NCI-H187 treated with DMSO at 0.1 percent for 48 hours (cell line): ENCODE measurements at places on chromosomes 11 and 22.

DNA sequence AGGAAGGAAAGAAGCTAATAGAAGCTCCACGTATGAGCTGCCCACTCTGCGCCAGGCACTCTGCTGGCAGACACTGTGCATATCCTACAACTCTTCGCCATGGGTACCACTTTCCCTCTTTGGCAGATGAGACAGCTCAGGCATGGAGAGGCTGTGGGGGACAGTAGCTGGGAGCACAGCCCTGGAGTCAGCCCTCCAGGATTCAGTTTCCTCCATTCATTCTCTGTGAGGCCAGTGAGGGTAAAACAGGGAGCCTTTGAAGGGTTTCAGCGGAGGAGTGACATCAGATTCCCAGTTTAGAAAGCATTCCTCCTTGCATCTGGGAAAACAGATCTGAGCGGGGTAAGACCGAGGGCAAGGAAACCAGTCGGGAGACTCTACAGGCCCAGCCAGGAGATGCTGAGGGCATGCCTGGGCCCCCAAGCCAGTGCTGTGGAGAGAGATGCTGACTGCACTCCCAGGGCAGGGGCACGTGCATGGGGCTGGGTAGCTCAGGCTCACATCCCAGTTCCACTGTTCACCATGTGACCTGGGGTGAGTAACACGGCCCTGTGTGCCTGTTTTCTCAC is 58.3 kb upstream of the EMID1 start:
- DNase-seq, result no peak

DNA sequence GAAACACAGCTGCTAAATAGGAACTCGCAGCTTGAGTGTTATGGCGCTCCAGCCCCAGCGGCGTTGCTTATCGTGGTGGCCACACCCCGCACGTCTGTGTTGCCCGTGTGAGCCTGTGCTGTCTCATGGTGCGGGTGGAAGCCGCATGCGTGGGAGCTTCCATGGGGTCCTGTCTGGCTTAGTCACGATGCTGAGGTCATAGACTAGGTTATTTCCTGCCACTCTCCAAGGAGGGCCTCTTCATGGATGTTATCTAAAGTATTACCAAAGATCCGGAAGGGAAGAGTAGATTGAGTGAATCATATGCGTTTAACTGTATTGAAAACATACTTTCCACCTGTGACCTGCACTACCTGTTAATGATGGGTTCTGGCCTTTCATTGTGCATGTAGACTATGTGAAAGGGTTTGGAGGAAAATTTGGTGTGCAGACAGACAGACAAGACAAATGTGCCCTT is 21.7 kb downstream of the CTTN start:
- DNase-seq, result no peak

GRCh38 chr22:46377525-46378425 is 42.3 kb downstream of the TRMU start:
- no peak for DNase-seq

DNA sequence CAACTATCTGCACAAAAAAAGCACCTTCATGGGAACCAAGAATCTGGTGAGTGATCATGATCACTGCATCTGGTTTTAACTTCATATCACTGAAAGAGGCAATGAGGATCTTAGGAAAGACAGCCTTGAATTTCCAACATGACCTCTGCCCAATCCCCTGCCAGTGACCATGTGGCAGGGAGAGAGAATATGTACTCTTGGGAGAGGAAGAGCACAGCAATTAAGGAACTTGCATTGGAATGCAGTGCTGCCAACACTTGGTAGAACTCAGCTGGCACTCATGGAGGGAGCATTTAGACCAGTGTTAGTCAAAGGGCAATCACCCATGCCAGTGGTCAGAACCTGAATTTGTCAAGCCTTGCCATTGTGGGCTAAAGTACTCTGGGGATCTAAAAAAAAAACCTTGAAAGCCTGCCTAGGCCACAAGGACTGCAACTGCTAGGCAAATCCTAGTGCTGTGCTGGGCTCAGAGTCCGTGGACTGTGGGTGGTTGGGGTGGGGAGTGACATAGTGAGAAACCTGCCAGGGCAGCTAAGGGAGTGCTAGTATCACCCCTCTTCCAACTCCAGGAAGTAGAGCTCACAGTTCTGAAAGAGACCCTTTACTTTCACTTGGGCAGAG is 23.1 kb downstream of the JRKL start:
- DNase-seq, result no peak

GRCh38 chr22:20240447-20240764 is 27.7 kb downstream of the RTN4R start:
- no peak for DNase-seq

DNA sequence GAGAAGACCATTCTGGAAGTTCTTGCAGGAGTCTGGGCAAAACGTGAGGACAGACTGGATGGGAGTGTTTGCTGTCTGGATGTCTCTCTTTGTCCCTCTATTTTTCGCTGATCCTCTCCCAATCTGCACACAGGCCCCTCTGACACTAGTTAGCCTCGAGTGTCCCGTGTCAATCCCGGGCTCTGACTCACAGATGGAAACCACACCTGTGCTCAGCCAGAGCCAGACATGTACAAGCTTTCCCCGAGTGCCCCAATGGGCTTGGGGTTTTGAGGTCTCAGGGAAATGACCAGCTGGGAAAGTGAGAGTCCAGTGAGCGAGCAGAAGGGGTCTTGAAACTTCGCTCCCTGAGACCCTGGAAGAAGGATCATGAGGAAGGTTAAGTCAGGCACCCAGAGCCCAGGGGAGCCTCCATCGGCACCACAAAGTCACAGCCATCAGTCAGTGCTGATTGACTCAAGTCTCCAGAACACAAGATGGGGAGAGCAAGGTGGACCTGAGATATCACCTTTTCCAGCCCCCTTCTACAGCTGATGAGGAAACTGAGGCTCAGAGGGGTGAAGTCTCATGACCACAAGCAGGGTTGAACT is 13.9 kb downstream of the APOL2 start:
- DNase-seq, result no peak

- no peak for DNase-seq
Measured at GRCh38 chr11:73461964-73462363, 85.8 kb downstream of the RELT start.

GRCh38 chr11:225734-226453 is 10.2 kb downstream of the SIRT3 start:
- no peak for DNase-seq

DNA sequence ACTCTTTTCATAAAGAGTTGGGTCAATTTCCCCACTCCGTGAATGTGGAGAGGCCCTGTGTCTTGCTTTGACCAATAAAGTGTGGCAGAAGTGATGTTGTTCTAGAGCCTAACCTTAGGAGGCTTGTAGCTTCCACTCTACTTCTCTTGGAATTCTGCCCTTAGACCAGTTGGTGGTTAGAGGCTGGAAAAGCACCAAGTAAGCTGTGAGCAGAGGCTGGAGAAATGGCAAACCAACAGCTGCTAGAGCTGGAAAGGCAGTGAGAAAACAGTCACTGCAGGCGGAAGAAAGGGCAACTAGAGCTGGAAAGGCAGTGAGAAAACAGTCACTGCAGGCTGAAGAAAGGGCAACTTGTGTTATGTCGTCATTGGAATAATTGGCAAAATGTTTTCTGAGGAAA is 29.8 kb upstream of the MSANTD2 start:
- DNase-seq, result no peak

DNA sequence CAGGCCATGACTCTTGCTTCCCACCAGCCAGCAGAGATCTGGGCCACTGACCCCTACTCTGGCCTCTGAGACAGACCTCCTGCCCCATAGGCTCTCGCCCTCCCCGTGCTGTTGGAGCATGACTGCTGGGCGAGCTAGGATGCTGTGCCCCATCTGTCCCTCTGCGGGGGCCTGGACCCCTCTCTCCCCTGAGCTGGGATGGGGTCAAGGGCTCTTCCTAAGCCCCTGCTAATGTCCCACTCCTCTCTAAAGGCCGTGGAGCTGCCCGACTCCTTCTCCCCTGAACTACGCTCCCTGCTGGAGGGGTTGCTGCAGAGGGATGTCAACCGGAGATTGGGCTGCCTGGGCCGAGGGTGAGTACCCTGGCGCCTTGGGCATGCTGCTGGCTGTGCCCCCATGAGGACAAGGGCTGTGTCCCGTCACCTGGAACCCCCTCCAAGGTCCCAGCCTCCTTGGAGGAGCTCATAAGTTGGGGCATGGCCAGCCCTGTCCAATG is 6.2 kb upstream of the ANKRD13D start:
- DNase-seq, result no peak

DNA sequence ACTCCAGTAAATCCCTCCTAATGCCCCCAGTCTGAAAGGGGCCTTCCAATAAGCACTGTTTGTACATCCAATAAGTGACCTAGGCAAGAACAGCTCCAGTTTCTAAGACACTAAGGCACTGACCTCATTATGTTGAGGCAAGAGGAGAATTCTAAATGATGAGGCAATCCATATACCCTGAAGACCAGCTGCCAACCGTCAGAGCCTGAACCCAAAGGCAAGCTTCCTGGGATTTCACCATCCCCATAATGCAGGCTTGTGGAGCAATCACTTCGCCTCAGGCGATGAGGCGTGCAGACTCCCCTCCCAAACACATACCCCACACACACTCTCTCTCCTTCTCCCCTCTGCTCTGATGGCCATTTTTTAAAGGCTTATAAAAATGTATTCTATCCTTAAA is 49.5 kb downstream of the LGR4 start:
- DNase-seq, result no peak

GRCh38 chr11:5489576-5490357 is 1.3 kb downstream of the OR52D1 start:
- no peak for DNase-seq

DNA sequence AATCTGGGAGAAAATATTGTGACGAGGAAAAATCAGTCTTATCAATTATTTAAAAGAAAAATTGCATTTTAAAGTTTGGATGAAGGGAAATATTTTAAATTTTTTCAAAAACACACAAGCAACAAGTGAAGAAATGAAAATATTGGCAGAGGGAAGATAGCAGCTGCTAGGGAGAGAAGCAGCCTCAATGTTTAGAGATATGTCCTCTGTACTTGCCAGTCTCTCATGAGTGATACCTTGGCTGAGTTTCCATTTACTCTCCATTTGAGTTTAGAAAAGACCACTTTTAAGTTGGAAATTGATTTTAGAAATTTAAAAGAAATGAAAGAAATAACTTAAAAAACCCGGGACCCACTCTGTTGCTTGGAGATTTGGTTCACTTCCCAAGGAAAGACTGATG is 88.6 kb upstream of the DBX1 start:
- no peak for DNase-seq

DNA sequence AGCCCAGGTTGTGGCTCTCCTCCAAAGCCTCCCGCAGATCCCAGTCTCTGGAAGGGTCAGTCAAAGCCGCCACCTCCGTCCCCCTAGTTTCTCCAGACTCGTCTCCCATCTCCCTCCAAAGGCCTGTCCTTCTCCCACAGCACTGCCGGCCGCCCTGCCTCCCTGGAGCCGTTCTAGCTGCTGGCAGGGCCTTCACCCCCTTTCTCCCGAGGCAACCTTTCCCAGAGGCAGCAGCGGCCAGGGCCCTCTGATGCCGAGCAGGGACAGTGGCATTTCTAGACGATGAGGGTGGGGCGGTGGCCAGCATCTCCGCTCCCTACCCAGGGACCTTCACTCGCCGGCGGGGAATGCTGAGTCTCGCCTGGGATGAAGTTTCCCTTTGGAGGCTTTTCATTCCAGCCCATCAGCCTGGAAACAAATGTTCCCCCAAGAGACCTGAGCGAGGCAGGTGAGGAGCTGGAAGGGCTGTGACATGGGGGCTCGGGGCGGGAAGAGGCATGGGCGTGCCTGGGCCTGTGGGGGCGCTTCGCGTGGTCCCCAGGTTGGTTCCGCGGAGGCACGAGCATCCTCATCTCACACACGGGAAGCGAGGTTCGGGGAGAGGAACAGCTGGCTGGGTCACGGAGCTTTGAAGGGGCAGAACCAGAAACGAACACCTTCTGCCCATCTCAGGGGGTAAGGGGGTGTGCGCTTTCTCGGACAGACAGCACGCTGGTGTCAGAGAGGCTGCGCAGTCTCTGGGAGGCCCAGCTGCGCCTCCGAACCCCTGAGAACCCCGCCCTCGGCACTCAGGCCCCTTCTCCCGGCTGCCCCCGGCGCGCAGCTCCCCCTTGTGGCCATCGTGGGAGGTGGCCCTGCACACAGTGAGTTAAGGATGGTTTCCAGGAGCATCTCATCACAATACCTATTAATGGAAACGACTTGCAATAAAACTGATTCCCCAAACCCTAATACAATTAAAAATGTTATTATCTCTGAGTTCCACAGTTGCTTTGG is 18.1 kb upstream of the KLHL35 start:
- no peak for DNase-seq
